ENCODE measurements at places on chromosomes 1 and 21.

DNA sequence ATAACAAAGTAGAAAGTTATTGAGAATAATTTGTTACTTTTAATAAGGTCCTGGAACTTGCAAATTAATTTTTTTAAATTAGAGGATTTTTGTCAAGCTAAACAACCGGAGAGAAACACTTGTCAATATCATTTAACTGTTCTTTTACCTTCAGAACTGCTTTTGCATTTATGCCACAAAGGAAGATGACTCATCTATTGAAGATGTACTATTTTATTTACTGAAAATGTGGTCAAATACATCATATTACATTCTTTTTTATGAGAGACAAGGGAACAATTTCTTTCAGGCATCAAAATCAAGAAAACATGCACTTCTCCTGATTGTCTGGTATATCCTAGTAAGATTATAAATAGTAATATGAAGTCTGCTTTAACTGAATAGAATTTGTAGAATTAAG, 558.2 kb upstream of the PRMT6 start:
- DNase-seq = no peak

DNA sequence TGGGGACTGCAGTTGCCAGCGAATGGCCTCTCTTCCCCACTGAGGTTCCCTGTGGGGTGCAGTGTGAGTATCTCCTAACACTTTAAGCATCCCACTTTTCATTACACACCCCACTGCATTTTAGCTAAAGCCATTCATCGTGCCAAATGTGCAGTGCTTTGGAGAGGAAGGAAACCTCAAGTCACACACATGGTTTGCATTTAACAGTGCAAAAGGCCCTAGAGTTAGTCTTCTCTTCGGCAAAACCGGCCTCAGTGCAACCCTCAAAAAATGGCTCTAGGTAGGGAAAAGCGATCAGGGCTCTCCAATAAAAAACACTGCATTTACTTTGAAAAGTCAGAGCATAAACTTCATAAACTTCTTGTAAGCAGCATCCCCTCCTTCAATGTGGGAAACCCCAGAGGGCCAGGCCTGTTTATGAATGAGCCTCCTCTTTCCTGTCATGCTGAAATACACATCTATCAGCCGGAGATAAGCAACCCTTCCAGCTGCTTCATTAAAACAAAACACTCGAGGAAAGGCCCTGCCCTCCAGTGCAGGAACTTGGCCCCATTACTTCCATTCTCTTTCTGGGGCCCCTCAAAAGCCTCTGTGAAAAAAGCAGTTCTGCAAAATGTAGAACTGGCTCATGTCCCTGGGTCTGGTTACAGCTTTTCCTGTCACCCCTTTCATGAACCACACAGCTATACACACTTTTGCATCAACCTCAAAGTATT, 184.0 kb downstream of the CDC7 start:
- no peak for DNase-seq

DNA sequence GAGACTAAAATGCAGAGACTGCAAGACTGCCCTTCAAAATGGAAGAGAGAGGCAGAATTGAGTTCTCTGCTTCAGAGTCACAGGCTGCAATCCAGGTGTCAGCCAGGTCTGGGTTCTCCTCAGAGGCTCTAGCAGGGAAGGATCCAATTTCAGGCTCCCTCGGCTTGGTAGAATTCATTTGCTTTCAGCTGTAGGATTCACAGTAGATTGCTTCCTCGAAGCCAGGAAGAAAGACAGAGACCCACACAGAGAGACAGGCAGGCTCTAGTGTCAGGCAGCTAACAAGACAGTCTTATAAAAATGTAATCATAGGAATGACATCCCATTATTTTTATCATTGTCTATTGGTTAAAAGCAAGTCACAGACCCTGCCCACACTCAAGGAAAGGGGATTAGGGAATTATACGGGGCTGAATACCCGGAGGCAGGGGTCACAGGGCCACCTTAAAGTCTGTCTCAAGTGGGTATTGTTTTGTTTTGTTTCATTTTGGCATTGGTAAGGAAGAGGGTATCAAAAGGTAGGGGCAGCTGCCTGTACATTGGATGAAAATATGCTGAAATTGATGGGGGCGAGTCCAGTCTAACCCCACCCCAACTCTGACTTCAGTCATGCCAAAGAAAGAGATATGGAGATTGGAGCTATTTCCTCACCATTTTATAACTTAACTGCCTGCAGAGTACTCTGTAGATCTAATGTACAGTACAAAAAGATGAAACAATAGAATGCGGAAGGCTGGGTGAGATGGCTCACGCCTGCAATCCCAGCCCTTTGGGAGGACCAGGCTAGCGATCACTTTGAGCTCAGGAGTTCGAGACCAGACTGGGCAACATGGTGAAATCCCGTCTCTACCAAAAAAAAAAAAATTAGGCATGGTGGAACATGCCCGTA, 9.5 kb upstream of the TBCE start:
- no peak for DNase-seq

DNA sequence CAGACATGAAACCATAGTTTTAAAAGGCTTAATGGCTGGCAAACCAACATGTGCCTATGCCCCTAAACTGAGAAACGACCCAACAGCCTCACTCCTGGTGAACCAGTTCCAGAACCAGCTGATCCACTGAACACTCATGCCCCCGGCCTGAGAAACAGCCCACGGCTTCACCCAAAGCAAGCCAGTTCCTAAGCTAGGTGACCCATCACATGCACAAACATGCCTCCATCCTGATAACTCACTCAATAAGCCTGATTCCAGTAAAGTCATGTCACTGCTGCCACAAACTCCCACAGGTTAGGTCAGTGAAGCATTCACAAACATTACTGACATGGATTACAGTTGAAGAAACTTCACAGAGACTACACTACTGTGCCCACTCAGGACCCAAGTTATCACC, 161.6 kb downstream of the USH2A start:
- DNase-seq = no peak

GRCh38 chr1:209153411-209153810, 430.1 kb upstream of the CAMK1G start:
- no peak for DNase-seq

DNA sequence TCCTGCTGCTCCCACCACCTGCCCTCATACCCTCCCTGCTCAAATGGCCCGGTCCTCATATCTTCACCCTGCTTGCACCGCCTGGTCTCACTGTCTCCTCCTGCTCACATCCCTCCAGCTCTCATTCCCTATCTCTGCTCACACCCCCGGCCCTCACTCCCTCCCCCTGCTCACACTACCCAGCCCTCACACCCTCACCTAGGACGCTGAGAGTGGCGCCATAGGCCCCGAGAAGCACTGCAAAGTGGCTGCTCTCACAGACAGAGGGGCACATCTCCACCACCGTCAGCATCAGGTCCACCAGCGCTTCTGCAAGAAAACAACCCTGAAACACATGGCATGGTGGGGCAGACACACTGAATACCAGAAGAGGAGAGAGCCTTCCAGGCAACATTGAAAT, 38.6 kb downstream of the MRAP start:
- no peak for DNase-seq

DNA sequence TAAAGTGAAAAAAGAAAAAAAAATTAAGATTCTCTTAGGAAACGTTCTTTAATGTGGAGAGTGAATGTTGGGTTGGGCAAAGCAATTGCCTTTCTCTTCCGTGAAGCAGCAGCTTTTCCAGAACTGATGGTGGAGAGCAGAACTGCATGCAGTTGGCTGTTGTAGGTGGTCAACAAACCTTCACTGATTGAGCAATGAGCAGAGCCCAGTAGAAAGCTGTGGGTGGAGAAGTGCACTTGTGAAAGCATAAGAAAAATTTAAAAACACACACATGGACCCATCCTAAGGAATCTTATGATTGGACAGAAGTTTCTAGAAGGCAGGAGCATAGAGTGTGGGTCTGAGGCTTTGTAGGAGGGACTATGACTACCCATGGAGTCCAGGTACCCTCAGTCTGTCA, 4.5 kb downstream of the PRELP start:
- no peak for DNase-seq

DNA sequence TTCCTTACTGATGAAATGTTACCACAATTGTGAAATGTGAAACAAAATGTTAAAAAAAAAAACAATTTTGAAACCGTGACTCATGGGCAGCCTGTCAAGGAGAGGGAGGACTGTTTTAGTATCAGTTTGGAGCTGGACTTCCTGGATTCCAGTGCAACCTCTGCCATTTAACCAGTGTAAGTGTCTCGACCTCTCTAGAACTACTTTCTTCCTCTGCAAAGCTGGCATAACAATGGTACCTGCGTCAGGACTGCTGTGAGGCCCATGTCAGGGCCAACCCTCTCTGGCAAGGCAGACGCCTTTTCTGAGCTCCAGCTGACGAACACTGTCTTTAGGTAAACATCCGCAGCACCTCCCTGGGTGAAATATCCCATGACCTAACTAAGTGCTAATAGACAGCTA, 20.9 kb downstream of the URB1 start:
- DNase-seq = no peak

DNA sequence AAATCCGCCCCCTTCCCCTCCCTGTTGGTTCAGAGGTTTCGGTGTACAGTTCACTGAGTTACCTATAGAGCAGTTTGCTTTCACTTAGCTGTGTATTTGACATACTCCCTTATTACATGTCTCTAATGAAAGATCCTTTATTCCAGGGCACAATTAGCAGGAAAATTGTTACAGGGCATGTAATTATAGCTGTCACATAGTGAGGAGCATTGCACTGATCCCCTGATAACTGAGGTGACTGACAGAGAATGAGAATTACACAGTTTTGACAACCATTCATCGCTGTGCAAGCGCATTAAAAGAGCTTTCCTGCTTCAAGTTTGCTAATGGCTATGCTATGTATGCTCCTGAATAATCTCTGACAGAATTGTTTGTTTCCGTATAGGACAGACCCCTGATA, 26.9 kb downstream of the DAP3 start:
- DNase-seq = no peak

DNA sequence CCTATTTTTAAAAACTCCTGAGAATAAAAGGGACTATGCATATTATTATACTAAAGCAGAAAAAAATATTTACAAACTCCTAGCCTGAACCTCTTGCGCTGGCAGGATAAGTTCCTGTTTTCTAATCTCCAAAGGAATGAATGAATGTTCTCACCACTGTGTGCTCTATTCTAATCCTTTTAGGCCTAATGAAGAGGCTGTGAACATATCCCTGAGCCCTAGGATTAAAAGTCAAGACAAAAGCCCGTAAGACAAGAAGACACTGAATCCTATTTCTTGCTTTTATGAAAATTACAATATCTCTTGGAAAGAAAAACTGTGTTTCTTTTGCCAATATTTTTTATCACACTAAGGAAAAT, 317.5 kb downstream of the HHAT start:
- DNase-seq = no peak

- DNase-seq = no peak
Observed at GRCh38 chr1:21665711-21666575, 3.2 kb downstream of the RAP1GAP start.

- no peak for DNase-seq
Observed at GRCh38 chr1:205706601-205707502, 26.5 kb upstream of the SLC45A3 start.

DNA sequence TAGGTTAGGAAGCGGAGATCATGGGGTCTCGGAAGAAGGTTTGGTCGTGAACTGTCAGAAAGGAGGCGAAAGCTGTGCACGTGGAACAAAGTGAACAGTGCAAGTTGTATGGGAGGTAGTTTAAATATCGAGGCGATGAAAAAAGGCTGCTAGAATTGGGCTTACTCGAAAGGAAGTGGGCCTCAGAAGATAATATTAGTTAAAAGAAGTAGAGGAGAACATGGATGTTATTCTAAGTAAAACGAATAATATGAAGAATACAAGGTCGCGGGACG, 571 bp downstream of the WDR3 start:
- DNase-seq = no peak

- no peak for DNase-seq
Observed at GRCh38 chr1:117033772-117034171, 26.4 kb upstream of the TTF2 start.

DNA sequence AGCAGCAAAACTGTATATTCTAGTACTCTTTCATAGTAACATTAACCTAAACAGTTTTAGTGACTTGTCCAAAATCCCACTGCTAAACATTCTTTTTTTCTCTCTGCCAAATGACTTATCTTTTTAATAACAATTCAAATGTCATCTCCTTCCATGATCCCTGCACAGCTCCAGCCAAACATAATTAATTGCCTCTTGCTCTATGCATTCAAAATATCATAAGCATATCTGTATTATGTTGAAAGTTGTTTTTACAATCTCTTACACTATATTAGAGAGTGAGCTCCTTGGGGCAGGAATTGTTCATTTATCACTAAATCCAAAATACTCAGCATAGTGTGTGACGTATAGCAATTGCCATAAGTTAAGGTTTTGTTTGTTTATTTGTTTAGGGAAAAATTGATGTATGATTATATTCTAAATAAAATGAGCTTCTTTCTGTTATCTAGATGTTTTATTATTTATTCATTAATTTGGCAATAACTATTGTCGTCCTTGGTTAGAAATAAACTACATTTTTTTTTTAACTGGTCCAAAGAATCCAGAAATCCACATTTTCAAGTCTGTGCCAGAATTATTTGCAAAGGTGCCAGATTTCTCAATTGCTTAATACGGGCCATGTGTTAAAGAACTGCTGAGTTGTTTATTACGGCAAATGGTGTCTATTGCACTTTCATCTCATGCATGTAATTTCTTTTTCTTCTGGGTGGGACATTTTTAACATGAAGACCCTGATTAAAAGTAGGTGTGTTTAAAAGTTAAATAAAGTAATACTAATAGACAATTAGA, 577.2 kb upstream of the ZRANB2 start:
- no peak for DNase-seq

DNA sequence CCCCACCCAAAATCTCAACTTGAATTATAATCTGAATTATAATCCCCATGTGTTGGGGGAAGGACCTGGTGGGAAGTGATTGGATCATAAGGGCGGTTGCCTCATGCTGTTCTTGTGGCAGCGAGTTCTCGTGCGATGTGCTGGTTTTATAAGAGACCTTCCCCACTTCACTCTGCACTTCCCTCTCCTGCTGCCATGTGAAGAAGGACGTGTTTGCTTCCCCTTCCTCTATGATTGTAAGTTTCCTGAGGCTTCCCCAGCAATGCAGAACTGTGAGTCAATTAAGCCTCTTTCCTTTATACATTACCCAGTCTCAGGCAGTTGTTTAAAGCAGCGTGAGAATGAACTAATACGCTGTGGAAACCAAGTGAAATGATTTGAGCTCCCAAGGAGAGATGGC, 48.0 kb upstream of the SOD1 start:
- DNase-seq = no peak
